Stimulated activated CD8-positive, alpha-beta memory T cell treated with anti-CD3 and anti-CD28 coated beads, Interleukin-2, amount 100 ng/mL, for 1 hour (primary cell): ENCODE measurements at places on chromosomes 2 and 18.

GRCh38 chr2:64808092-64808491, 154.4 kb upstream of the SERTAD2 start:
- no peak for DNase-seq

DNA sequence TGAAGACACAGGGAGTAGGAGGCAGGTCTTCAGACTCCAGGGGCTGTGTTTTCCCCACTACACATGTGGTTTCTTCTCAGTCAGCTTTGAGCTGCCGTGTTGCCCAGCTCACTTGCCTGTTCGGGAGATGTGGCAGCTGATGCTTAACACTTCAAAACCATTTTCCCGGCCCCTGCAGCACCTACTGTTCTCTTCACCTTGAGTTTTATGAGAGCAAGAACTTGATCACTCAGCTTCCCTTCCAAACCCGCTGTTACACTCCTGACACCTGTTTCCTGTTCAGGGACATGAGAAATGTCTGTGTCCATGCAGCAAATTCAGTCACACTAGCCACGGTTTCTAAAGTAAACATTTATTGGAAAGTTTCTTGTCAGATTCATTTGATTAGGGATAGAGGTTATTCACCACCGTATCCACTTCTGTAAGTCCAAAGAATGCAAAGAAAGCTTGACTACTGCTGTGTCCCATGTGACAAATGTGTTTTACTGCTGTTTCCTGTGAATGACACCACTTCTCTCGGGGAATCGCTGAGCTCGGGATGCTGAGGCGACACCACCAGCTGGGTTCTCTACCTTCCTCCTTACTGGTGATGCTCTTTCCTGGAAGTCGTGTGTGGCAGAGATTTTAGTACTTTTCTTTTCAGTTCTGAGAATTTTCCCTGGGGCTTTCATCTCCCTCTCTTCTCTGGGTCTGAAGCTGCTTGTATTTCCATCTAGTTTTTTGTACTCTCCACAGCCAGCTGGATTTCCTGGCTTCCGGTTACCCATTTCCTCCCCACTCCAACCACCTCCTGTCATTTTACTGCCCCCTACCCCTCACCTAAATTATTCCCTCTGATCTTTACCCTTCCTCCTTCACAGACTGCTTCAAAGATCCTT, 91.7 kb downstream of the KLF7 start:
- no peak for DNase-seq

DNA sequence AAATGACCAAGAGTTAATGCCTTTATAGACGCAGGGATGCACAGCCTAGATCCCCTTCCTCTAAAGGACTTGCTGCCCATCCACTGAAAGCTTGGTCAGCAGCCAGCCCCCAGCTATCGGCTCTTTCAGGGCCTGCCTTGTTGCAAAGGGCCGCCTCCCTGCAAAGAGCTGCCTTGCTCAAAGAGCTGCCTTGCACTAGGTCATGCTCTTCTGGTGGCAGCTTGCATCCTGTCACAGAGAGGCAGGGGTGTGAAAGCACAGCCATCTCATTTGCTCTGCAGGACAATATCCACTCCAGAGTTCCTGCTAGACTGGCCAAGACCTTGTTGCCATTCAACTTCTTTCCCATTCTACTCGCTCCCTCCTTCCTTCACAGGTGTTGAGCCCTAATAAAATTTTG, 137.1 kb downstream of the MCFD2 start:
- DNase-seq: no peak

- no peak for DNase-seq
Measured at GRCh38 chr2:20035955-20036666, 15.3 kb downstream of the LAPTM4A start.

DNA sequence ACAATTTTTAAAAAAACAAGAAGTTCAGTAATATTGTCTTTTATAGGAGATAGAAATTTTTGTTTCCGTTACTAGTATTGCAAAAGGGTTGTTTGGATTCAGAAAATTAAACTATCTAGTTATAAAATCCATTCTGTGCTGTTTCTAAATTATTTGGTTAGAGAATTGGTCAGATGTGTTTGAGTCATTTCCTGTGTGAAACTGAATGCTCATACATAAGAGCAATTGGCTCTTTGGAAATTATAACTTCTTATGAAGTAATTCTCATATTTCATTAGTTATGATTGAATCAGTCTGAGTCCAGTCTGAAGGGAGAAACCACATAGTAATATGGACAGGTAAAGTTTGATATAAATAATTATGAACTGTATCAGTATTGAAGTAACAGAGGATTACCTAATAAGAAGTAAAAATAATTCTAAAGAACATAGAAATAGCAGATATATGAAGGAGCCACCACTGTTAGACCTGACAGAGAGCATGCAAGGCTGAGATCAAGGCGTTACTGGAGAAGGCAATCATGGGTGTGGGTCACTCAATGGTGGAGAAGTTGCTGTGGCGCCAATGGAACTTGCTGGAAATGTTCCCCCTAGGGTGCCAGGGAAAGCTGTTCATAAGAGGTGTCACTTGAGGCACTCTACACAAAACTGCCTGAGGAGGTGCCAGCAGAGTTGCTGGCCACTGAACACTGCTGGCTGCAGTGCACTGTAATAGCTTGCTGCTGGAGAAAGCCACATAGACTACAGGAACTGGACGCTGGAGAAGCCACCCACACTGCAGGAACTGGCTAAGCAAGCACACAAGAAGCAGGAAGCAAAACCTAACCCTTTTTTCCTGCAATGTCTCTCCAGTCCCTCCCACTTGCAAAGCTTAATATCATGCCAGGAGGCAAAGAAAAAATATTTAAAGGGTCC, 18.0 kb upstream of the FAP start:
- no peak for DNase-seq

DNA sequence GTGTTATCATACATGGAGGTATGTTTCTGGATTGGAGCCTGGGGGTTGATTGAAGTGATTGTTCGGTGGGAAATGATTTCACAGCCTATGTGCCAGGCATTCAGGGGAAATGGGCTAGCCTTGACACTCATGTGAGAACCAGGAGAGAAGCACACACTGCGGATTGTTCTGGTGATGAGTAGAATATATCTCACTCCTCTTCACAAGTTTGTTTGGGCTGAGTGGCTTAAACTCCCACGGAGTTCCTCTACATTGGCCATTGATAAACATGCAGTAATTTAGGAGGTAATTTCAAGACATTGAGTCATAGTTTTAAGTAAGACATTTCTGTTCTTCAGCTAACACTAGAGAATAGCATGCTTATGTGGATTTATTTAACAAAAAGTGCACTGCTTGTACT, 498.9 kb upstream of the NETO1 start:
- DNase-seq: no peak

- DNase-seq: no peak
Measured at GRCh38 chr2:17752892-17753802, 463 bp downstream of the SMC6 start.

GRCh38 chr18:5195656-5196055, 1.4 kb downstream of the AKAIN1 start:
- no peak for DNase-seq

- no peak for DNase-seq
Measured at GRCh38 chr2:19472391-19472978, 114.1 kb upstream of the OSR1 start.

DNA sequence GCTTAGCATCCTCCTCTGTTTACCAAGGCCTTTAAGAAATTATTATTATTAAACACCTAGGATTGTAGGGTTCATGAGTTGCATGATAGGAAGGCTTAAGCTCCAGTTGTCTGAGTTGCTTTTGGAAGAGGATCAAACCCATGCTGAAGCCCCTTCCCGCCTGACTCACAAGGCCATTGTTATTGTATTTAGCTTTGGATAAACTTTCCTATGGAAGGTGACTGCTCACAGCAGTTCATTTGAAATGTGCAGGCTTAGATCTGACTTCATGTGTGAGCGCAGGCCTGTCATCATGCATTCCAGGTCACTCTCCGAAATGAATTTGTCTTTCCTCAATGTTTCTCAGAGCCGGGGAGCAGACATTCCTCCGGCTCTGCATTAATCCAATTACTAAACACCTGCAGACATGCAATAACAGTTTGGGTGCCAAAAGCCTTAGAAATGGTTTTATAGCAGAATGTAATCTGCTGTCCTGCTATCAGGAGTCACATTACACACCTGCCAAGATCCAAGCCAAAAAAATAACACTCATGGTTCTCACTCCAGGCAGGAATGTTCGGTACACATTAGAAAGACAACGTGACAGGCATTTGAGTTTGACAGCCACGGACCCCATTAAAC, 119.9 kb downstream of the OSR1 start:
- DNase-seq: no peak

DNA sequence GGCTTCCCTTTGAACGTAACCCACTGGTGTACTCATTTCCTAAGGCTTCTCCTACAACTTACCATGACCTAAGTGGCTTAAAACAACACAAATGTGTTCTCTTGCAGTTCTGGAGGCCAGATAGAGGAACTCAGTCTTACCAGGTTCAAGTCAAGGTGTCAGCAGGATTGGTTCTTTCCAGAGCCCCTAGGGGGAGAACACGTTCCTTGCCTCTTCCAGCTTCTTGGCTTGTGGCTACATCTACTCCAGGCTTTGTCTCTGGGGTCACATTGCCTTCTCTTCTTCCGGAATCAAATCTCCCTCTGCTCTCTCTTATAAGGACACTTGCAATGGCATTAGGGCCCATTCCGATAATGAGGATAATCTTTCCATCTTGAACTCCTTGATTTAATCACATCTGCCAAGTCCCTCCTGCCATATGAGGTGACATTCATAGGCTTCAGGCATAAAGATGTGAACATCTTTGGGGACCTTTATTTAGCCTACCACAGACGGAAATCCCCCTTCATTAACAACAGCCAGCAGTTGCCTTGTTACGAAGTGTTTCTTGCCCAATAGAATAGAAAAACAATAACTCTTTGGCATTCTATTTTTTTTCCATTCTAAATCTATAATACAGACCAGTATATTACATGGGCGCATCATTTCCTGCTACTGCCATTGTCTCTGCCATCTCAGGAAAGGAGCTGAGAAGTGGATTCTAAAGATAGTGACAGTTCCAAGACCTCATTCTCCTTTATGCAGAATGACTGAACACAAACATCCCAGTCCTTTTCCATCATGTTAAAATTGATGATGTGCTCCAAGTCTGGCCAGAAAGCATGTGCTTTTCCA, 362.0 kb downstream of the ZNF521 start:
- DNase-seq: no peak

DNA sequence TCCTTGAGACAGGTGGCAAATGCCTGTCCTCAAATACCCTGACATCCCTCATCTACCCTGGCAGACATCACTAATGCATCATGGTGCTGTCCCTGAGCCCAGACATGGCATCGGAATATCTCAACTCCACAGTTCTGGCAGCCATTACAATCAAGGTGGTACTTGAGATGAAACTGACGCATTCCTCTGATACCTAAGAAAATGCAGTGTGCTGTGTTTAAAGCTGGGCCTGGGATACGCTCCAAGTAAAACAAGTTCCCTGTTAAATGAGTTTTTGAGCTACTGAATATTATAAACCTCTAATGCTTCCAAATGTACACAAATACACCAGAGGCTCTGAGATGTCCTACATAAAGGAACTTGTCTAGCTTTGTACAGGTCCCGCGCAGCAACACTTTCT, 29.8 kb downstream of the POLR1A start:
- no peak for DNase-seq

- no peak for DNase-seq
Measured at GRCh38 chr18:12059334-12060181, 34.1 kb upstream of the ANKRD62 start.

DNA sequence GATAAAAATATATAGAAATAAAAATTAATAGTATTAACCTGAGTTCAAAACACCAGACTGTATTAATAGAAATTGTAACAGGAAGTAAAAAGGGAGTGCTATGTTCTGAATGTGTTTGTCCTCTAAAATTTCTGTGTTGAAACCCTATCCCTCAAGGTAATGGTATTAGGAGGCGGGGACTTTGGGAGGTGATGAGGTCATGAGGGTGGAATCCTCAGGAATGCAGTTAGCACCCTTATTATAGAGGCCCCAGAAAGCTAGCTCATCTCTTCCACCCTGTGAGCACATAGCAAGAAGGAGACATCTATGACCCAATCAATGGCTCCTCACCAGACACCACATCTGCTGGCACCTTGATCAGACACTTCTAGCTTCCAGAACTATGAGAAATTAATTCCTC, 124.5 kb downstream of the CMPK2 start:
- no peak for DNase-seq

DNA sequence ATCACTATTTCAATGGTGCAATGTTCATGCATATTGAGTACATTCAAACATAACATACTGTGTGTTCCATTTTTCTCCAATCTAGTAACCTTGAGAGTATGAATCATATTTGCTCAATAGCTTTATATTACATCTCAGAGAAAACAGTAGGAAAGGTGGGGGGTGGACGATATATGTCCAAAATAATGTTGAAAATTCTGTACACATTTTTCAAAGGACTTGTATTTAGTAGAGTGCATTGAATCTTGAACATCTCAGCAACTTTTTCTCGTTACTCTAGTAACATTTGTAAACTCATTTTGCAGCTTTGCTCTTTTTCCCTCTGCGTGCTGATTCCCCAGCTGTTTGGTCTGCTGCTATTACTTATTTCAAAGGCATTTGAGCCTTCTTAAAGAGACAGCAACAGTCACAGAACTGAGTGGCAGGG, 1487.0 kb downstream of the LRP1B start:
- DNase-seq: no peak

- no peak for DNase-seq
Measured at GRCh38 chr18:37402735-37403099, 162.9 kb downstream of the CELF4 start.

GRCh38 chr2:71129902-71130151, 202 bp downstream of the MCEE start:
- DNase-seq: no peak

- DNase-seq: no peak
Measured at GRCh38 chr18:42891705-42892104, 223.8 kb downstream of the RIT2 start.

DNA sequence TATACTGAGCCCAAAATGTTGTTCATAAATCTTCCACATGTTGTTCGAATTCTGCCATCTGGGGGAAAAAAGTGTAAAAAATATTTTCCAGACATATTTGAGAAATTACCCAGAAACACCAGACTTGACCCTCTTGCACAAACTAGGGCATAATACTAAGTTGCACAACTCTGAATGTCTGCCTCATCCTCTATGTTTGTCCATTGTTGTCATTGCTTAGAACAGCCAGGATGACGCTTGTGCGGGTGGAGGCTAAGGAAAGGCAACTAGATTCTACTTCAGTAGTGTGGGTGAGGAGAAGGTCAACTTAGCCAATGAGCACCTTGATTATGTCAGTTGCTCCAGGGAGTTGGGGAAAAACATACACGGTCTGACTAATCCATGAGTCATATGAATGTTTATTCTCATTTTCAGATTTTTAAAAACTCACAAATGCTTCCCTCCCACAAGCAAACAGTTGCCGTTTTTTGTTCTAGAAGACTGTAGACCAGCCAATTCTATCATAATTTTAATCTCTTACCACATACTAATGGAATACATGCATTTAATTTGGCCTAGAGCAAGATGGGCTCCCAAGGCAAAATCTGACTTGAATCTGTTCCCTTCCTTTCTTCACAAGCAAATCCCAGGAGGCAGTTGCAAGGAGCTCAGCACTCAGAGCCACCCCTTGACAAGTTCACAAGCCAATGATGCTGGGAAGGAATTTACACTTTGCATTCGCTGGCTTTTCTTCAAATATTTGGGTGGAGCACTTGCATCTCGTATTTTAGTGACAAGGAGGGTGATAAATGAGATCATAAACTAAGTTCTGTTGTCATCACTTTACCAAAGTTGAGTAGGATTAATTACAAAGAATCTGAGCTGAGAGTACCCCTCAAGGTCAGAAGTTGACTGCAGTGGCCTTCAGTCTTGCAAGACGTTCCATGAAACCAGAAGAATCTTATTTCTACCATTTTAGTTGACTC, 163.2 kb upstream of the TWIST2 start:
- no peak for DNase-seq

- no peak for DNase-seq
Measured at GRCh38 chr2:1870431-1870830, 126.1 kb upstream of the PXDN start.
